Renal cortex interstitium (tissue), 15 donors: ENCODE measurements at places on chromosomes 4 and X. TPM values are rescaled to one million over a fixed set of nuclear protein-coding genes. Genes with fewer than 3 reads are reported as not detected.

The USP17L28 gene
- not detected for polyA plus RNA-seq

The ELK1 gene
- 26.6 TPM for polyA plus RNA-seq

The KIF4A gene
- 13.0 TPM for polyA plus RNA-seq

The ADAMTS3 gene
- polyA plus RNA-seq = 10.7 TPM

The IBSP gene
- polyA plus RNA-seq = not detected

The OPRPN gene
- polyA plus RNA-seq = not detected

The IL21 gene
- not detected for polyA plus RNA-seq

The BEND2 gene
- 0.09 TPM for polyA plus RNA-seq

The ODAPH gene
- 0.29 TPM for polyA plus RNA-seq

The USP46 gene
- polyA plus RNA-seq = 29.1 TPM

DNA sequence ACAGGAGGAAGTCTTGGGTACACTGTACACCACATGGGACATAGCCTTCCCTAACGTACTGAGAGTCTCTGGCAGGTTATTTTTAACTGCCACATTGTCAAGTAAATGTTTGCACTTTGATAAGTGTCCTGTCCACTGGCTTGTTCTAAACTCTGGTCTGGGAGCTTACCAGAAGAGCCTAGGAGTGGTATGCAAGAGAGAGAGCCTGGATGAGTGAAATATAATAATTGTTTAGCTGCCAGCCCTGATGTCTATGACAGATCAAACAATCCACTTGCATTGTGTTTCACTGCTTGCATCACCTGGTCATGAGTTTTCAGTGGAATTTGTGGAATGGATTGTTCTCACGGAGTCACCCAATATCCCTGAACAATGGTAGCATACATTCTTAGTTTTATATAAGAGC is 91.6 kb downstream of the SHROOM3 start:
- DNase-seq = no peak

GRCh38 chrX:22059775-22060174 is 27.6 kb downstream of the PHEX start:
- DNase-seq = no peak

DNA sequence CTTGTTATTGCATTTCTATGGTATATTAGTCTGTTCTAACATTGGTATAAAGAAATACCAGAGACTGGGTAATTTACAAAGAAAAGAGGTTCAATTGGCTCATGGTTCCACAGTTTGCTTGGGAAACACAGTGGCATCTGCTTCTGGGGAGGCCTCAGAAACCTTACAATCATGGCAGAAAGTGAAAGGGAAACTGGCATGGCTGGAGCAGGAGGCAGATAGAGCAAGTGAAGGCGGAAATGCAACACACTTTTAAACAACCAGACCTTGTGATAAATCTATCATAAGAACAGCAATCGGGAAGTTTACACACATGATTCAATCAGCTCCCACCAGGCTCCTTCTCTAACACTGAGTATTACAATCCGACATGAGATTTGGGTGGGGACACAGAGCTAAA is 346.6 kb upstream of the GNPDA2 start:
- no peak for DNase-seq

DNA sequence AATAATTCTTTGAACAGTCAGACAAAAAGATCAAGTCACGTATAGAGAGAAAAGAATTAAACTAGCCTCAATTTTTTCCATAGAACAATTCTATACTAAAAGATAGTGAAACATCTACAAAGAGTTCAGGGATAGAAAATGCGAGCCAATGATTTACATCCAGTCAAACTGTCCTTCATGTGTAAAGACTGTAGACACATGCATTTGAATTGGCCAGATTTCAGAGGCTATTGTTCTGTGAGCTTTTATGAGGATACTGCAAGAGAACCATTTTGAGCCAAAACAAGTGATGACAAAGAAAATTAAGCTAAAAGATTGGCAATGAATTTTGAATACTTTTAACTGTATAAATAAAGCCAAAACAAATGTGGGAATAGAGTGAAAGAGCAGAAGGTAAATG is 1230.3 kb downstream of the RPA4 start:
- no peak for DNase-seq

GRCh38 chrX:10529344-10529743 is 91.0 kb downstream of the MID1 start:
- no peak for DNase-seq

GRCh38 chrX:69506617-69507499 is 2.7 kb downstream of the NALF2 start:
- no peak for DNase-seq

- no peak for DNase-seq
These were observed 26.3 kb upstream of the CXCL6 start for GRCh38 chr4:73810191-73810590.

DNA sequence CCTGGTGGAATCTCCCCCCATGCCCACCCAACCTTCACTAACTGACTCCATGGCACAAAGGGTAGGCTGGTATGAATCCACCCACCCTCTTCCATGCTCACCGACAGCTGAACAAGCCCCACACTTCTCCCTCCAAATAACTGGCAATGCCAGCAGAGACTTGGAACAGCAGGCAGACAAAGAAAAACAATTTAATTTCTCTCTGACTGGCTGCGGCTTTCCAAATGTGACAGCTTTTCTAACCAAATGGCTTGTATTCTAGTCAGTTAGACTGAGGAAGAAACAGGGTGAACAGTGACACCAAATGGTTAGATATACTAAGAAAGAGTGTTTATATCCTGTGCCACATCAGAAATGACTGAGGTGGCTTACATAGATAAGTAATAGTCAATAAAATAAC is 199.3 kb upstream of the ADAMTS3 start:
- DNase-seq = no peak

- DNase-seq = no peak
These were observed 411.8 kb downstream of the PPP1R2C start for GRCh38 chrX:42366181-42366580.

GRCh38 chr4:122739174-122739573 is 6.7 kb downstream of the BBS12 start:
- no peak for DNase-seq

DNA sequence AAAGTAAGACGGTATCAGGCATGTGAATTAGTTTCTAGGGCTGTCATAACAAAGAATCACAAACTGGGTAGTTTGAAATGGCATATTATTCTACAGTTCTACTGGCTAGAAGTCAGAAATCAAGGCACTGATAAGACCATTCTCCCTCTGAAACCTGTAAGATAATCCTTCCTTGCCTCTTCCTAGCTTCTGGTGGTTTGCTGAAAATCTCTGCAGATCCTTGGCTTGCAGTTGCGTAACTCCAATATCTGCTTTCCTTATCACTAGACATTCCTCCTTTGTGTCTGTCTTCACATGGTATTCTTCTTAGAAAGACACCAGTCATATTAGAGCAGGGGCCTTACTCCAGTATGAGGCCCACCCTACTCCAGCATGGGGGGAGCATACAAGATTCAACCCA is 19.6 kb upstream of the LCORL start:
- DNase-seq = no peak

GRCh38 chr4:85986266-85986665 is 373.6 kb downstream of the MAPK10 start:
- no peak for DNase-seq

GRCh38 chr4:40448875-40449274 is 113.7 kb downstream of the CHRNA9 start:
- DNase-seq = no peak

DNA sequence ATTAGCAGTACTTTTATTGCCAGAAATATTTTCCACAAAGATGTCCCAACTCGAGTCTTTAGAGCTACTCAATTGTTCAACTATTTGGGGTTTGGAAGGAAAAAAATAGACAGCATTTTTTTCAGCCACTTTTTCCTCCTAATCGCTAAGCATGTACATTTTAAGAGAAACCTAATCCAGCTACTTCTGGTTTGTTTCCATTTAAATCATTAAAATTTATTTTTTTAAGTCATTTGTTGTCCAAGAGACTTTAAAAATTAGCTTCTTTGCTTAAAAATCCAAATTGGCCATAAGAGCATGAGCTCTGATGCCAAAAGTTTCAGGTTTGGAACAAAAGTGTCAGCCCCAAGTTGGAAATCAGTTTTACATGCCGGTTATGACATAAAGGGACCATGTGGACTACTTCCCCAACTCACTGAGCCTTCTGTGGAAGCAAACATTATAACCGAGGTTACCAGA is 186.3 kb upstream of the INTU start:
- DNase-seq = peak; percentile 20

- no peak for DNase-seq
These were observed 2.2 kb downstream of the SRP72 start for GRCh38 chr4:56469489-56470210.

DNA sequence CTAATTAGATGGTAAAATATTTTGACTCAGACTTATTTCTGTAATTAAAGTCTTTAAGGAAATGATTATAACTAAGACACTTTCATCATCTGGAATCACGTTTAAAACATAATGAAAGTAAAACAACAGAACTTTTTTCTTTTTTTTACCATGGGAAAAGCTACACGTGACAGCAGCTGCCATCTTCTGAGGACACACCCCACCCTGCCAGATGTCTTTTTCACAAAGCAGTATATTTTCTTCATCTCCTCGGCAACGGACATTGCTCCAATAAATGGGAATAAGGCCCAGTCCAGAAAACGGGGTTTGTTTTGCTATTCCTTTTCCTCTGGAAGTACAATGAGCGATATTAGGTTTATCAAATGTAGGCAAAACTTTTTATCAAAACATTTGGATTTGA is 17.5 kb downstream of the PRSS12 start:
- DNase-seq = no peak

- DNase-seq = no peak
These were observed 26.4 kb downstream of the NOP14 start for GRCh38 chr4:2936773-2937145.

GRCh38 chr4:105666693-105667092 is 41.8 kb downstream of the INTS12 start:
- no peak for DNase-seq

GRCh38 chrX:13110433-13111324 is 66.3 kb upstream of the FAM9C start:
- DNase-seq = no peak

- no peak for DNase-seq
These were observed 94.3 kb upstream of the AFAP1 start for GRCh38 chr4:8033829-8034528.

GRCh38 chr4:41452484-41453225 is 85.3 kb upstream of the LIMCH1 start:
- DNase-seq = no peak

DNA sequence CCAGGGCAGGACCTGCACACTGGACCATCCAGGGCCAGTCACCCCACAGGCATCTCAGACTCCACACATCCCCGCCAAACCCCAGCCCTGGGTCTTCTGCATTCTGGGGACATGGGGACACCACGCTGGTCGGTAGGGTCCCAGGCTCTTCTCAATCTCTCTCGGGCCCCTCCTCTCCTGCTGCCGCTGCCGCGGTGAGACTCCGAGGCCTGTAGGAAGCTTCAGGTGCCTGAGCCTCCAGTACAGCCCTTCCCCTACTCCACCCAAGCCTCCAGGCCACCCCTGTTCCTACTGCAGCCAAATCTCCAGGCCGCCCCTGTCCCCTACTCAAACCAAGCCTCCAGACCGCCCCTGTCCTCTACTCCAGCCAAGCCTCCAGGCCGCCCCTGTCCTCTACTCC is 5.5 kb upstream of the ASMT start:
- no peak for DNase-seq

DNA sequence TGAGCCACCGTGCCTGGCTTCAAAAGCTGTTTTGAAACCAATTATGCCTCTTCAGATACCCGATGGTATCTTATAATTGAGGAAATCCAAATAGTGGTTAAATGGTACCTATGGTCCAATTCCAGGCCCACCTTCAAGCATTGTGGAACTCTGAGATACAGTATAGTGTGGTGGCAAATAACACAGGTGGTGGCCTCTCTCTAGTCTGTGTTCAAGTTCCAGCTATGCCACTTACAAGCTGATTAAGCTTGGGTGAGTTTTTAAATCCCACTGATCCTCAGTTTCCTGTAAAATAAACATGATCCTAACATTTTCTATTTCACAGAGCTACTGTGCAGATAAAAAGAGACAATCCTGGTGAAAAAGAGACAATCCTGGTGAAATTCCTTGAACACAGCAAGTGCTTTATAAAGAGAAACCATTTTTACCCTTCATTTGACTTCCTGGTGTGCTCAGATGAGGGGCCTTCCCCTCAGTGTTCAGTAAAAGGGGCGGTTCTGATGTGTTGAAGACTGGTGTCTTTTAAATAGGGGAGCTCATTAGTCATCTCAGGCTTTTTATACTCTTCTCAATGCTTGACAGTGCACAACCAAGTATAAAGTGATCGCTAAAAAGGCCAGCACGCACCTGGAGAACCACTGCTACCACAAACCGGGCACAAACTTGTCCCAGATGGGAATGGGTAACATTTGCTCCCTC is 30.8 kb upstream of the CD40LG start:
- DNase-seq = no peak

DNA sequence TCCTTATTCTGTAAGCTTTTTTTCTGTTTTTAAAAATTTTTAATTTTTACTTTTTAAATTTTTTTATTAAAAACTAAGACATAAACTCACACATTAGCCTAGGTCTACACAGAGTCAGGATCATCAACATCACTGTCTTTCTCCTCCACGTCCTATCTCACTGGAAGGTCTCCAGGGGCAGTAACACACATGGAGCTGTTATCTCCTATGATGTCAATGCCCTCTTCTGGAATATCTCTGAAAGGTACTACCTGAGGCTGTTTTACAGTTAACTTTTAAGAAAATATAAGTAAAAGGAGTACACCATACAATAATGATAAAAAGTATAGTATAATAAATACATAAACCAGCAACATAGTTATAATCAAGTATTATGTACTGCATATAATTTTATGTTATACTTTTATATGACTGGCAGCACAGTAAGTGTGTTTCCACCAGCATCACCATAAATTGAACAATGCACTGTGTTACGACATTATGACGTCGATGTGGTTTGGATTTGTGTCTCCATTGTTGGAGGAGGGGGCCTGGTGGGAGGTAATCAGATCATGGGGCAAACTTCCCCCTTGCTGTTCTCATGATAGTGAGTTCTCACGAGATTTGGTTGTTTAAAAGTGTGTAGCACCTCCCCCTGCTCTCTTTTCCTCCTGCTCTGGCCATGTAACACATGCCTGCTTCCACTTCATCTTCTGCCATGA is 21.3 kb downstream of the IL15 start:
- DNase-seq = no peak

- no peak for DNase-seq
These were observed 169.3 kb downstream of the CEP135 start for GRCh38 chr4:56118055-56118454.

DNA sequence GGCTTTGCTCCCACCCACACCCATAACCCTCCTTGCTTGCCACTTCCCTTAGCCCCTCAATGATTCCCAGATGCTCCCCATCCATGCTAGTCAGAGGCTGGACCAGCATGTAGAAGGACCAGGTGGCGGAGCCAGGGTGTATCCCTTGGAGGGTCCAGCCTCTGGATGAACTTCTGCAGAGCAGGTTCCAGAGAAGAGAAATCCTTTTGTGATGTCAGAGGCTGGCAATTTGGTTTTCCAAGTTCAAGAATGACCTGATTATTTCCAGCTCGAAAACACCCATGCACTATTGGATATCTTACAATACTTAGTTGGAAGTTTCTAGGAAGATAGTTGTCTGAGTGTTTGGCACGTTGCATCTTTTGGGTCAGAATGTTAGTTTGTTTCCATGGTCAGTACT is 168.3 kb upstream of the RPS6KA3 start:
- no peak for DNase-seq
